ENCODE measurements at places on chromosomes 3 and 15. TPM values are rescaled to one million over a fixed set of nuclear protein-coding genes. Genes with fewer than 3 reads are reported as not detected.

Gene MESP2
- not detected for total RNA-seq

DNA sequence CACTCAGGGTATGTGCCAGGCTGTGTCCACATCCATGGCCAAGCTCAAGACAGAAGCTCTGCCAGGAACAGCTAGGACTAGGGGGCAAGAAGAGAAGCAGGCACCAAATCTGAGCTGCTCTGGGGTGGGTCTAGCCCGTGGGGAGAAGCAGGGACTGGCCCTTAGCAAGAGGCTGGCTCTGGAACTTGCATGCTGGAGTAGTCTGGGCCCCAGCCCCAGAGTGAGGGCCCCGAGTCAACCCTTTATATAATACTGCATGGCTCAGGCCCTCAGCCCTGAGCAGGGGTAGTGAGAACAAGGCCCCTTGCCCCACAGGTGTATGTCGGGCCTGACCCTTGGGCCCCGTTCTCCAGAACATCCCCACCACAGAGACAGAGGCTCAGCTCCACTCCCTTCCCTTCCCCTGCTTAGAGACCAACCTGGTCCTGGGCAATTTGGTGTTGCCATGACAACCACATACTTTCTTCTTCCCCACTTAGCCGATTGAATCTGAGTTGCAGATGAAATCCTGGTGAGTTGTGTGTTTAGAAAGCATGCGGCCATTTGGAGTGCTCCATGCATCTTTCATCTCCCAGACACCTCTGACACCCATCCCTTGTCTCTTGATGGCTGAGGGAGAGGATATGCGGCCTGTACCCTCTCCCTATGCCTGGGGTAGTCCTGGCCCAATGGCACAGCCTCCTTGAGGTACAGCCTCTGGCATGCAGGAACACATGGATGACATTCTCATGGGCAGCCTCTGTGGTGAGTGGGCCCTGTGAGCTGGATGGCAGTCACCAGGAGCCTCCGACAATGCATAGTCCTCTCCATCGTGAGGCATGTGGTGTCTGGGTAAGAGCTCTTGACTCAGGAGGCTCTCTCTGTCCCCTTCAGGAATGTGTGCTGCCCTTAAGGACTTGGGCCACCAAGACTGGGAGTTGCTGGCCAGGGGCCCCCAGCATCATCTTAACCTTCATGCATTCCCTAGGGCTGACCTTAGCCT is 29.2 kb upstream of the SFMBT1 start:
- H3K36me3 ChIP-seq, result no peaks in the 10 kb centered on the region
- H3K27ac ChIP-seq, result no peak overlapping the region
- no peaks in the 10 kb centered on the region for H3K27me3 ChIP-seq
- H3K4me1 ChIP-seq, result peaks cover 9% of the 10 kb centered on the region
- H3K4me3 ChIP-seq, result no peak overlapping the region

- no peak overlapping the region for H3K27ac ChIP-seq
- H3K27me3 ChIP-seq, result no peaks in the 10 kb centered on the region
- no peak for DNase-seq
- no peaks in the 10 kb centered on the region for H3K36me3 ChIP-seq
- no peaks in the 10 kb centered on the region for H3K4me1 ChIP-seq
Observed at GRCh38 chr3:44870375-44871061, 3.9 kb upstream of the TGM4 start.

Gene PAK6
- total RNA-seq, result 1.5 TPM

DNA sequence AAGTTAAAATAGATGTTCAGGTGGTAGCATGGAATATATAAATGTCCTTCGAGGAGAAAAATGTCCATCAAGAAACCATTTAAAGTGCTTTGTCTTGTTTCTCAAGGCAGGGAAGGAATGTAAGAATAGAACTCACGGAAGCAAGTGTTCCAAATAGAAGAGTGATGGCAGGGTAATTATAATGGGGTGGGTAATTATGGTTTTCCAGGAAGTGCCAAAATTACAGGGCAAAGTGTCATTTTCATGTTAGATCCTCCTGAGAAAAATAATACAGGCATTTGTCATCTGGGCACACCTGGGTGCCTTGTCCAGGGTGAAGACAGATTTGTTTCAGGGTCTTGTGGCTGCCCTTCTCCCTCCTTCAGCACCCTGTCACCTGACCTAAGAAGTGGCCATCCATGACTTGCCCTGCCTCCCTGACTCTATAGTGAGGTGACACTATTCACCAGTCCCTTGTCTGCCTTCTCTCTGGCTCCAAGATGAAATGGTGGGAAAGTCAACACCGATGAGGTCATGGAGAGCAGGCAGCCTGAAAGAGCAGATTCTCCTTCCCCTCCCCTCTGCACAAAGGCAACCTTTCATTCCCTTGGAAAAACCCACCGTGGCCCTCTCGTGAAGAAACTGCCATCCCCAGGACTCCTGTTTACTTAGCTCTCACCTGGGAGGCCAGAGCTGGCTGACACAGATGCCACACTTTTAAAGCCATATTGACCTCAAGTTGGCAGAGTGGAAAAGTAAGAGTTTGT is 45.1 kb upstream of the AMOTL2 start:
- H3K4me1 ChIP-seq, result no peaks in the 10 kb centered on the region
- no peak overlapping the region for H3K27ac ChIP-seq

Gene PPM1L
- total RNA-seq, result 111 TPM

GRCh38 chr3:95272781-95273180 is 1209.9 kb downstream of the NSUN3 start:
- H3K4me3 ChIP-seq, result no peak overlapping the region
- no peak for DNase-seq
- H3K27me3 ChIP-seq, result no peaks in the 10 kb centered on the region
- H3K4me1 ChIP-seq, result no peaks in the 10 kb centered on the region
- no peak overlapping the region for H3K27ac ChIP-seq
- no peaks in the 10 kb centered on the region for H3K36me3 ChIP-seq

Gene CLDN11
- 2.7 TPM for total RNA-seq

Gene HGD
- total RNA-seq, result 4.1 TPM

Gene GPR160
- 0.62 TPM for total RNA-seq

Gene ITIH3
- total RNA-seq, result 3.1 TPM

Gene IL20RB
- total RNA-seq, result 0.51 TPM

Data from gastrocnemius medialis (tissue), 4 donors.